ENCODE measurements at places on chromosomes 3 and 15.

- no peak for DNase-seq
Measured at GRCh38 chr3:2976212-2976611, 134.0 kb downstream of the IL5RA start.

DNA sequence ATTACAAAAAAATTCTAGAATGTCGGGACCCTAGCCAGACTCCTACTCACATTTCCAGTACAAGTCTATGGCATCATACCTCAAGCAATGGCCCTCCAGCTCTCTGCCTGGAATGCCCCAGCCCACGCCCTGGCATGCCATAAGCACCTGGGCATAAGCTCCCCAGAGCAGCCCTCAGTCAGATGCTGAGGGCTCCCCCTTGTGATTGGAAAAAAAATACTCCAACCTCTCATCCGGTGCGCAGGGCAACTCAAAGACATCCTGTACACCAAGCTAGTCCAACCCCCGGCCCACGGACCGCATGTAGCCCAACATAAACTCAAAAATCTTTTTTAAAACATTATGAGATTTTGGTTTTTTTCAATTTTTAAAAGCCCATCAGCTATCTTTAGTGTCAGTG is 115.4 kb downstream of the NEK10 start:
- no peak for DNase-seq

DNA sequence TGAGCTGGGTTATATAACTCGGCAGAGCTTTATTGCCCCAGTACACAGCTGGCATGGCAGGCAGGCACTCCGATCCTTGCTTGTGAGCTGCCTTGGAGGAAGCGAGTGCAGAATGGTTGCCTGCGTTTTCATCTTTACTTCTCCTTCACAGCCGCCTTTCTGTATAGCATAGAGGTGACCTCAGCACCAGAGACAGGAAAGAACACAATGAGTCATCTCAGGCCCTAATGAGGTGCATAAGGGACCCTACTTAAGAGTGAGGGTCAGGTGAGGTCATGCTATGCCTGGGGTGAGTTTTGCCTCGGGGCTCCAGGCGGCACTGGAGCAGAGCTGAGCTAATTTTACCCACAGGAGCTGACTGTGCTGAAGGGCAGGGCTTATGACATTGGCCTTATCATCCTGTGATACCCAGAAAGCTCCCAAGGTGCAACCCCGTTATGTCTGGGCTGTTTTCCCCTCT is 43.5 kb downstream of the LPP start:
- no peak for DNase-seq

- no peak for DNase-seq
Measured at GRCh38 chr3:77262361-77262760, 222.5 kb downstream of the ROBO2 start.

DNA sequence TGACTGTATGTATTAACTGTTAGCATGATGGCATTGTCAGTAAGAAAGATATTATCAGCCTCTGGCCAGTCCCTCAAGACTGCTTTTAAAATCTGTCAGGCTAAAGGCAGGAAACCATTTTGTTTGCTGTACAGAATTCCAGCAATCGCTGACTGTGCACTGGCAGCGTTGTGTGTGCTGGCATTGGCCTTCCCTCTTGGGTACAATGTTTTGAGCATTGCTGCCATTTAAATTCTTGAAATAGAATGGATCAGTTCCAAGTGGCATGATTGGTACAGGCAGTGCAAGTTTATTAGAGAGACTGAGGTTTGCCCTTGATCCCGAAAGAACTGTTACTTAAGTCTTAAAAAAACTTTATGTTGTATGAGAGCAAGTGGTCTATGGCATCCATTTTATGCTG is 788.7 kb downstream of the OTOL1 start:
- no peak for DNase-seq

DNA sequence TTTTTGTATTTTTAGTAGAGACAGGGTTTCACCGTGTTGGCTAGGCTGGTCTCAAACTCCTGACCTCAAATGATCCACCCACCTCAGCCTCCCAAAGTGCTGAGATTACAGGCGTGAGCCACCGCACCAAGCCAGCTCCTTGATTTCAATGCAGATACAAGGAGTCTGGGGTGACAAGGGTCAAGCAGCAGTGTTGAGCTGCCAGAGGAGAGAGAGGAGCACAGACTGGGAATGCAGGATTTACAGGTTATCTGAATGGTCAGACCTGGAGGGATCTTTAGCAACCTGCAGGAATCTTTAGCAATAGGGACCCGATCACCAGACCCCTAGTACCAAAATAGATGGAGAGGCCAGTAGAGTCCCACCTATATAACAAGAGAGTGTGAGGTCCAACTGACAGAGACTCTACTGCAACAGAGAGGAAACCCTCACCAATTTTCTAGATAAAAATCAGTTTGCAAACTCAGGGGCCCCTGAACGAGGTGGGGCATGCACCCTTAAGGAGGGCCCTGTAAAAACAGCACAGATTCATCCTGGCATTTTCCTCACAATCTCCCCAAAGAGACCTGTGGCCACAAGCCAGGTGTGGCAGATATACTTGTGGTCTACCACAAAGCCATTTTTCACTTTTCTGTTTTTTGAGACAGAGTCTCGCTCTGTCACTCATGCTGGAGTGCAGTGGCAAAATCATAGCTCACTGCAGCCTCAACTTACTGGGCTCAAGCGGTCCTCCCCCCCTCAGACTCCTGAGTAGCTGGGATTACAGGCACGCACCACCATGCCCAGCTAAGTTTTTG is 10.7 kb upstream of the SHISA5 start:
- DNase-seq, result no peak

GRCh38 chr3:57130571-57131209 is 34.5 kb downstream of the IL17RD start:
- DNase-seq, result peak; percentile 67

DNA sequence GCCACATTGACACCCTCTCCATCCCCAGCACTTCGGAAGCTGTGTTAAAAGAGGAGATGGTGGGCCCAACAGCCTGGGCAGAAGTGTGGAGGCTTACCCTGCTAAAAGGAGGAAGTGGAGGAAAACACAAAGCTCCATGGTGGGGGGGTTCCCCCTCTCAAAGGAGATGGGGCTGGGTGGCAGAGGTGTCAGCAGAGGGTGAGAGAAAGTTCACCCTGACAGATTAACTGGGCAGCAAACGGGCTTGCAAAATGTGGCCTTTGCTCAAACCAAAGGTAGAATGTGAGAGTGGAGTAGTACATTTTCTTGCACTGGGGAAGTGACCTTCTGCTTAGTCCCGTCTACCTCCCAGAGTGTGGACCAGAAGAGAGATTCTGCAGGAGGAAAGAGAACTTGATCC is 44.7 kb downstream of the MYO1E start:
- no peak for DNase-seq

- DNase-seq, result no peak
Measured at GRCh38 chr15:48657950-48658591, 12.6 kb upstream of the FBN1 start.

- no peak for DNase-seq
Measured at GRCh38 chr15:81923561-81924350, 122.1 kb downstream of the MEX3B start.

DNA sequence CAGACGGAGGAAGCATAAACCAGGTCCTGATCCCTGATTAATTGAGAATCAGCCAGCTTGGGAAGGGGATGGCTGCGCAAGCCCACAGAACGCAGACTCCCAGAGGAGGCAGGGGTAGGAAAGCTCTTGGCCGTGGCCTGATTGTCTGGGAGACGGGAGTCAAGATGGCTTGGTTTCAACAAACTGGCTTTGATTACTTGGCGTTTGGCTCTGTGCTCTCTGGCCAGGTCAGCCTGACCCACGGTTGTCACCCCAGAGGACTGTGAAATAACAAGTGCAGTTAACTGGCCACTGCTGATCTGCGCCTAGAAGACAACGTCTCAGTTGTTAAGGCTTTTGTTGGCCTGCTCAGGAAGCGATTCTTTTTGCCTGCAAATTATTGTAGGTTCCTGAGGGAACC is 387.0 kb upstream of the PROK2 start:
- peak; percentile 30 for DNase-seq

DNA sequence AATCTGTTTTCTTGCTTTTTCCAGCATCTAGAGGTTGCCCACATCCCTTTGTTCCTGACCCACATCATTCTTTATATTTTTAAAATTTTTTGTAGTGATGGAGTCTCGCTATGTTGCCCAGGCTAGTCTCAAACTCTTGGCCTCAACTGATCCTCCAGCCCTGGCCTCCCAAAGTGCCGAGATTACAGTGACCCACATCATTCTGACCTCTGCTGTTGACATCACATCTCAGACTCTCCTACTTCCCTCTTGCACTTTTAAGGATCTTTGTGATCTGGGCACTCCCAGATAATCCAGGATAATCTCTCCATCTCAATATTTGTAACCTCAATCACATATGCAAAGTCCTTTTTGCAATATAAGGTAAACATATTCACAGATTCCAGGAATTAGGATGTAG is 266.6 kb downstream of the MEX3B start:
- no peak for DNase-seq

Data from right hindlimb (tissue), 1 donor.